Kidney epithelial cell (primary cell): ENCODE measurements at places on chromosomes 3 and 15.

DNA sequence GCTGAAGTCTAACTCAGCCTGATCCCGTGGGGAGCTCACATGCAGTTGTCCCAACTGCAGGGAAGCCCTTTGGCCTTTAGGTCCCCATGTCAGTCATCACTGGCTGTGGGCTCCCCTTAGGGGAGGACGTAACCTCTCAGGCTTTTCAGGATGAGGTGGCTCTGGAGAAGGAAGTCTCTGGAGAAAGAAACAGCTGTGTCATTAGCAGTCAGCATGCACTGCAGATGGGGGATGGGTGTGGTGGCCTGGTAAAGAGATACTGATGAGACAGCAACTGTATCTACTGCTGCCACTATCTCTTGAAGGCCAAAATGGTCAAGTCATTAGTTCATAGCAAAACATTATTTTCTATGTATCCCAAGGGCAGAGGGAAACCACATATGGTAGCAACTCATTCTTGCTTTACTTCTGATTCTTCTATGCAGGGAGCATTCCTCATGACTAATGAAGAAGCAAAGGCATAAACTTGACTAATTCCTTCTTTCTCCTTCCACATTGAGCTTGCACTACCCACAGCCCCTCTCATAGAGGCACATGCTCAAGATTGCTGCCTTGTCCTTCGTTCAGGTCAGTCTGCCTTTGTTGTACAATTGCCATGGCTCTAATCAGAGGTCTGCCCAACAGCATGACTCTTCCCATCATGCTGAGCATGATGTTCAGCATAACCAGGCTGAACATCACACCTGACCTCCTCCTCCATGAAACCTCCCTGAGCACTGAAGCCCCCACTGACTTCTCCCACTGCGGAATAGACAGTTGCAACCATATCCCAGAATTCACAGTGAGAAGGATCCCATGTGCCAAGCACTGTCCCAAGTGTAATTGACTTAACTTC lies 47.8 kb upstream of the TMEM158 start:
- no peak for DNase-seq

DNA sequence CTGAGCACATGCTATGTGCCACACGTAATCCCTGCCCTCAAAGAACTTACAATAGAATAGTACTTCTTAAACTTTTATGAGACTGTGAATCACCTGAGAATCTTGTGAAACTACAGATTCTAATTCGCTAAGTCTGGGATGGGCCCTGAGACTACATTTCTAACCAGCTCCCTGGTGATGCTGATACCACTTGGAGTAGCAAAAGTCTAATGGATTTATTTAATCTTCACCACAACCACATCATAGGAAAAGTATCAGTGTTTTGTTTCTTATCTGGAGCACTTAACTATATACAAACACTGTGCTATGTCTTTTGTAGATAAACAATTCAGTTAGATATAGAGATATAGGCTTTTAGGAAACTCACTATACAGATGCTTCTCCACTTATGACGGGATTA lies 23.8 kb upstream of the TCF12 start:
- no peak for DNase-seq

GRCh38 chr3:5264093-5264600 lies 76.6 kb downstream of the EDEM1 start:
- DNase-seq: peak; percentile 48

DNA sequence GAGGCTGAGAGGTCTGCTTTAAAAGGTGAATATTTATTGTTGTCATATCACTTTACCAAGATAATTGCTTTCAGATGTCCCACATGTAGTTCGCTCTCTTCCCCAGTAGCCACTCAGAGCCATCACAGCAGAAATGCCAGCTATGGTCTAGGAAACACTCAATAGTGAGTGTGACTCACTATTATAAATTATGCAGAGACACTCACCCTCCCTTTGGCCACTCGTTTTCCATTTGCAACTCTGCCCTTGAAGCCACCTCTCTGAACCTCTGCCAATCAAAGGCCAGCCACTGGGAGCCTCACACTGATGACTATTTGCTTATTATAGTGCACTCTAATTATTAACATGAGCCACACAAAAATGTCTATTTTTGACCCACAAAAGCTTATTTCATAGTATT lies 328.1 kb upstream of the ATP10A start:
- no peak for DNase-seq

- no peak for DNase-seq
These were observed 129.4 kb upstream of the ADPGK start for GRCh38 chr15:72912996-72913395.

- DNase-seq: no peak
These were observed 1.7 kb upstream of the CCR8 start for GRCh38 chr3:39327746-39328349.

DNA sequence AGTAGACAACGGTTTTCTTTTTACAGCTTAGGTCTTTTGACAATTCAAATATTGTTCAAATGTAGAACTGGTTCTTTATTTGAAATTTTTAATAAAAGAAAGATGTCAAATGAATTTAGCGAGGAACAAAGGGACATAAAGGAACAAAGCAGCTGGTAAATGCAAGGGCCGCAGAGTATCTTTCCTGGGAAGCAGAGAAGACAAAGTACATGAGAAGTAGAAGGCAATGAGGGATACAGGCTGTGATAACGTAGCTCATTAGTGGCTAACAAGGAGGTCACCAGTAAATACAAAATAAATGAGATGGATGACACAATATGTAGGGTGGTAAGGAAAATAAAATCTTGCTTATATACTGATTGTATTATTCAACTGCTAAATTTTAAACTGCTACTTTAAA lies 762.8 kb downstream of the VGLL3 start:
- no peak for DNase-seq

GRCh38 chr3:140342668-140343067 lies 335.2 kb upstream of the TRIM42 start:
- no peak for DNase-seq

- DNase-seq: no peak
These were observed 78.6 kb upstream of the PFN2 start for GRCh38 chr3:150049317-150049716.

DNA sequence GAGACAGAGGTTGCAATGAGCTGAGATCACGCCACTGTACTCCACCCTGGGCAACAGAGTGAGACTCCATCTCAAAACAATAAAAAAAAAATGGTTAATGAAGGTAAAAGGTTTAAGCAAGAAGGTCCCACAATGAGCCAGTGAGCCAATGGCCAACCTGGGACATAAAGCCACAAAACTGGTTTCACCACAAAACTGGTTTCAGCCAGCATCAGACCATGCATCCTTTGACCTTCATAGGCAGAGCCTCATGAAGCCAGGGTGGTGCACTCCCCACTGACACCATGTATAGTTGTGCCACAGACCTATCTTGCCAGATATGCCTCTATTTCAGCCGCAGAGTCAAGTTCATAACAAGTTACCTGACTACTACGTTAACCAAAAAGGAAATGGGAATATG lies 41.9 kb downstream of the SCAP start:
- DNase-seq: no peak

GRCh38 chr3:106249159-106249558 lies 380.3 kb upstream of the CBLB start:
- no peak for DNase-seq

- DNase-seq: no peak
These were observed 29.4 kb downstream of the PLAAT1 start for GRCh38 chr3:193270451-193270850.
